ENCODE measurements at places on chromosomes 1 and 21.

DNA sequence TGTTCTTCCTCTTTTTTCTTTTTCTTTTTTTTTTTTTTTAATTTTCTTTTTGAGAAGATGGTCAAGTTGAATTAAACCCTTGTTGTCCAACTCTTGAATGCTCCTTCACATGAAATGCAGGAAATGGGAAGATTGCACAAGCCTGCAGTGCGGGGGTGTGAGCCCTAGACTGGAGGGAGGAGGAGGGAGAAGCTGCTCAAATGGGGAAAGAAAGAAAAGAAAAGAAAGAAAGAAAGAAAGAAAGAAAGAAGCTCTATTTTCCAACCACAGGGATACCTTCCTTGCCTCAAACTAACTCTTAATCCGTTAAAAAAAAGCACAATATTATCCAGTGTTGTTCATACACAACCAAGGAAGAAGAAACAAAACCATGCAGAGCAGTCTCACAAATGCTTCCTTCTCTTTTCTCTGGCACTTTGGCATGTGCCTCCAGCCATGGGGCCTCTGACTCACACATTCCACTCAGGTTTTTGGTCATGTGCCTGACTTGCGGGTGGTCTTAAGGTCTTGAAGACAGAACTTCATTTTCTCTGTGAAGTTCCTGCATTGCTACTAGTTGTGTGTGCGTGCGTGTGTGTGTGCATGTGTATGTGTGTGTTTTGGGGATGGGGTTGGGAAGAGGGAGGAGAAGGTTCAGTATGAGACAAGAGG is 276.1 kb downstream of the RPS6KC1 start:
- no peak for DNase-seq

- no peak for DNase-seq
Observed at GRCh38 chr1:11948822-11949458, 14.4 kb downstream of the PLOD1 start.

DNA sequence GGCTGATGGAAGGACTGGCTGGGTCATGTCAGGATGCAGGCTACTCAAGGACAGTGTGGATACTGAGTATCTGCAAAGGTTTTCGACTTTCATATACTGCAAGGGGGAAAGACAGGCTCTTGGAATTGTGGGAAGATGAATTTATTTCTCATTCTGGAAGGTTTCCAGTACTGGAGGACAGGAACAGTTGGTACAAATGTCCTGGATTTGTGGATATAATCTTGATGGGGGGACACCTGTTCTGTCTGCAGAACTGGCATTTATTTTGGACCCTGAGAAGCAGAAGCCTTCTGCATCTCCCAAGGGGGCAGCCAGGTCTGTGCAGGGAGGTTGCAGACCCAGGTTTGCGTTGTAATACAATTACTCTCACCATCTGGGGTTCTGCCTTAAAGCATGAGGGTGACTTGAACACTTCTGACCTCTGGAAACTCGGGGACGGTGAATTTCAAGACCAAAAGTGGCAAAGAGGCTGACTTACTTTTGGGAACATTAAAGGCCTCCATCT is 65.8 kb downstream of the NOS1AP start:
- DNase-seq: no peak

DNA sequence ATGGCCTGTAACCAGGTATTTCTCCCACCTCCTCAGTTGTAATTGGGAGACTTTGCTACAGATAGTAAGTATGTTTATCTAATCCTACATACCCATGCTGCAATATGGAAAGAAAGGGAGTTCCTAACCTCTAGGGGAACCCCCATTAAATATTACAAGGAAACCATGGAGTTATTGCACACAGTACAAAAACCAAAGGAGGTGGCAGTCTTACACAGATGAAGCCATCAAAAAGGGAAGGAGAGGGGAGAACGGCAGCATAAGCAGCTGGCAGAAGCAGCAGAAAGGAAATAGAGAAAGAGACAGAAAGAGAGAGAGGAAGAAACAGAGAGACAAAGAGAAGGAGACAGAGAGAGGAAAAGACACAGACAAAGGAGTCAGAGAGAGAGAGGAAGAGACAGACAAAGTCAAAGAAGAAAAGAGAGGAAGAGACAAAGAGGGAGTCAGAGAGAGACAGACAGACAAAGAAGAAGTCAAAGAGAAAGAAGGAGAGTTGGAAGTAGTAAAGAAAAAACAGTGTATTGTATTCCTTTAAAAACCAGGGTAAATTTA is 142.9 kb downstream of the FASLG start:
- no peak for DNase-seq

- peak; percentile 36 for DNase-seq
Observed at GRCh38 chr1:116498789-116499628, 71.8 kb downstream of the CD58 start.

Data from activated CD4-positive, alpha-beta T cell treated with anti-CD3 and anti-CD28 coated beads, Interleukin-2, amount 50 U/mL, for 4 hours (primary cell).